B cell (primary cell): ENCODE measurements at places on chromosomes 2 and 18. TPM values are rescaled to one million over a fixed set of nuclear protein-coding genes. Genes with fewer than 3 reads are reported as not detected.

- no peak for DNase-seq
These were observed 107.0 kb downstream of the BCL2L11 start for GRCh38 chr2:111227716-111228141.

Gene IL18R1
- 1.1 and 2.4 TPM in 2 replicates for total RNA-seq

GRCh38 chr2:214322662-214323061, 88.2 kb upstream of the VWC2L start:
- DNase-seq = no peak

Gene DHRS9
- total RNA-seq = 0.25 TPM in 1 of 2 replicates, not detected in the other

Gene GAREM1
- not detected in 2 replicates for total RNA-seq

Gene GCG
- total RNA-seq = not detected in 2 replicates

Gene SAG
- 0.17 and 1.1 TPM in 2 replicates for total RNA-seq

DNA sequence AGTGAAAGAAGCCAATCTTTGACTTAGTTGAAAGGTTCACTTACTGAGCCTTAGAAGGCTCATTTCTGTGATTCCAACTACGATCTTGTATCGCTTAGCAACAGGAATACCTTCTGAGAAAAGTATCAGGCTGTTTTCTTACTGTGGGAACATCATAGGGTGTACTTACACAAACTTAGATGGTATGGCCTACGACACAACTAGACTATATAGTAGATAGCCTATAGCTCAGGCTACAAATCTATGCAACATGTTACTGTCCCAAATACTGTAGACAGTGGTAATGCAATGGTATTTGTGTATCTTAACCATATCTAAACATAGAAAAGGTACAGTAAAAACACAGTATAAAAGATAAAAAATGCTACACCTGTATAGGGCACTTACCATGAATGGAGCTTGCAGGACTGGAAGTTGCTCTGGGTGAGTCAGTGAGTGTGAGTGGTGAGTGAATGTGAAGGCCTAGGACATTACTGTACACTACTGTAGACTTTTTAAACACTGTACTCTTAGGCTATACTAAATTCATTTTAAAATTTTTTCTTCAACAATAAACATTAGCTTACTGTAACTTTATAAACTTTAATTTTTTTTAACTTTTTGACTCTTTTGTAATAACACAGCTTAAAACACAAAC, 148.8 kb upstream of the STON1 start:
- DNase-seq = no peak

GRCh38 chr2:63861220-63861822, 19.6 kb downstream of the UGP2 start:
- DNase-seq = peak; percentile 76

Gene CREG2
- total RNA-seq = 0.34 TPM in 1 of 2 replicates, not detected in the other

Gene CAVIN2
- total RNA-seq = not detected in 2 replicates

Gene PROM2
- total RNA-seq = 0.85 and 1.3 TPM in 2 replicates

GRCh38 chr18:49227441-49228165, 232.8 kb downstream of the DYM start:
- no peak for DNase-seq

GRCh38 chr18:7512990-7513389, 54.1 kb upstream of the PTPRM start:
- no peak for DNase-seq

GRCh38 chr18:60445341-60445740, 72.8 kb upstream of the MC4R start:
- DNase-seq = no peak

Gene DNPEP
- 91.1 and 91.7 TPM in 2 replicates for total RNA-seq

DNA sequence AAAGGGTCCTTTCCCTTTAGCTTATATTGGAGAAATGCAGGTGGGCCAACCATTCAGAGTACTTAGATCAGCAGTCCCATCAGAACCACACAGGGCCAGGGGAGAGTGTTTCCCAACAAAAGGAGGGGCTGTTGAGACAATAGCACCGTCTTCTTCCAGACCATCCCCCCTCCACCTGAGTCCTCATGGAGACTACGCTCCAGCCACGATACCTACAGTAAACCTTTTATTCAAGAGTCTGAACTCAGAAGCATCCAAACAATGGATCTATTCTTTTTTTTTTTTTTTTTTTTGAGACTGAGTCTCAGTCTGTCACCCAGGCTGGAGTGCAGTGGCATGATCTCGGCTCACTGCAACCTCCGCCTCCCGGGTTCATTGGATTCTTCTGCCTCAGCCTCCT, 25.7 kb upstream of the ZNF532 start:
- DNase-seq = no peak

Gene ANKRD30BL
- total RNA-seq = not detected in 2 replicates
